ENCODE measurements at places on chromosomes 3 and 15.

DNA sequence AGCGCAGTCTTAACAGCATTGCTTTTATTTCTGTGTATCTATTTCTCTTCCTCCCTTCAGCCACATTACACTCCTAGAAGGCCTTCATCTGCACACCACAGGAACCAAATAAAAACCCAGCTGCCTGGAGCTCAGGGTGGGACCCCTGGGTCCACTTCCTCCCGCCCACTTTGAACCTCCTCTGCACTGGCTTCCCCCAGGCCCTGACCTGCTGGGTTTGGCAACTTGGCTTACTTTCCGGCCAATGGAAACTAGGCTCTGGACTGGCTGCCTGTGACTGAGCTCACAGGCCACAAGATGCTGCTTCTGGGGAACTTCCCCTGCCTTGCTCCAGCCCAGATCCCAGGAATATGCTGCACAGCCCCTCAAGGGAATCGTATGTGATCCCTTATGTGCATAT lies 89.8 kb downstream of the SEMA5B start:
- no peak for DNase-seq

DNA sequence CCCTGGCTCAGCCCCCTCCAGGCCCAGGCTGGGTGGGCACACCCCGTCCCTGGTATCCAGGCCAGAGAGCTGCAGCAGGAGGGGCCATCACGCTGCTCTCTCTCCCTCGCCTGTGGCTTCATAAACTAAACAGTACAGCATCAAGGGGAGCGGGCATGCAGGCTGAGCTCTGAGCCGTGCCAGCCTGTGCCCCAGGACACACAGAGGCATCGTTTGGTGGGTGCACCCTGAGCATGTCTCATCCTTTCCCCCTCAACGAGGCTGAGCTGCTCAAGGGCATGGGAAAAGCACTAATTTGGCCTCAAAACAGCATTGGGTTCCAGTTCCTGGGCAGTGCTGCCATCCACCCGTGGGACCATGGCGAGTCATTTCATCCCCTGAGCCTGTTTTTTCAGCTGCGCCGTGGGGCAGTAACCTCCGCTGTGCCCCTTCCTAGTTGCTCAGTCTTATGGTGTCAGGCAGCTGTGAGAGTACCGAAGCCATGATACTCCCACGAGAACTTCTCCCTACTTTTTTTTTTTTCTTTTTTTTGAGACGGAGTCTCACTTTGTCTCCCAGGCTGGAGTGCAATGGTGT lies 79.6 kb downstream of the CPN2 start:
- no peak for DNase-seq

GRCh38 chr3:150770681-150771080 lies 7.7 kb upstream of the SIAH2 start:
- no peak for DNase-seq

GRCh38 chr15:52013151-52013791 lies 5.7 kb upstream of the MAPK6 start:
- DNase-seq = no peak

DNA sequence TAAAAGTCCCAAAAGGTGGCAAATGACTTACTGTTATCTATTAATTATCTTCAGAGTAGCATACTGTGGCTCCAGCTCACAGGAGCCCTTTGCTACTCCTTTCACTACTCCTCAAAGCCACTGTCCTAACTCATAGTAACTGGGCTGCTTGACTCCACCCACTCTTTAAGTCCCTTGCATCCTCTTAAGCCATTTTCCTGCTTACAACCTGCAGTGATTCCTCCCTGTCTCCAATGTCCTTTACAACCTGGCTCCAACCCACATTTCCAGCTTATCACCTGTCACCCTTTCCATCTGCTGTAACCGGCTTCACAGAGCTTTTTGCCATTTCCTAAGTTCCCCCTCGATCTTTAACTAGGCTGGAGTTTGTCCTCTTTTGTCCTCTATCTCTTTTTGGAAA lies 388.1 kb downstream of the FGF12 start:
- no peak for DNase-seq

DNA sequence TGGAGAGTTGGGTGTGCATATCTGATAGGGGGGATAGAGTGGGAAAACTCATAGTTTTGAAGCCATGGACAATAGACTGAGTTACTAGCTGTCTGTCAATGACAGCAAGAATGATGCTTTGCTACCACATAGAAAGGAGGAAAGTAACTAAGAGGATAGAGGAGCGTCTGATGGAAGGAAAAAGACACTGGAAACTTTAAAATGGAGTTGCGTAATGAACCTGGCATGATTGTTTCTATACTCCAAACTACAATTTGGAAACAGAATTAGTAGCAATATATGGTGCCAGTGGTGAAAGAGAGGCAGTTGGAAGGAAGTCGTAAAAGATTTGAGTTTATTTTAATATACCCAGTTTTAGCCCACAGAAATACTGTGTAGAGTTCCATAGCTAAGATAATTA lies 163.6 kb downstream of the TUSC7 start:
- no peak for DNase-seq

- DNase-seq = no peak
Observed at GRCh38 chr15:85771781-85772445, 22.8 kb downstream of the KLHL25 start.

- no peak for DNase-seq
Observed at GRCh38 chr3:98012979-98013378, 22.1 kb downstream of the GABRR3 start.

GRCh38 chr3:33637482-33637881 lies 80.6 kb downstream of the CLASP2 start:
- no peak for DNase-seq

- no peak for DNase-seq
Observed at GRCh38 chr3:115141033-115141757, 5.9 kb downstream of the ZBTB20 start.

DNA sequence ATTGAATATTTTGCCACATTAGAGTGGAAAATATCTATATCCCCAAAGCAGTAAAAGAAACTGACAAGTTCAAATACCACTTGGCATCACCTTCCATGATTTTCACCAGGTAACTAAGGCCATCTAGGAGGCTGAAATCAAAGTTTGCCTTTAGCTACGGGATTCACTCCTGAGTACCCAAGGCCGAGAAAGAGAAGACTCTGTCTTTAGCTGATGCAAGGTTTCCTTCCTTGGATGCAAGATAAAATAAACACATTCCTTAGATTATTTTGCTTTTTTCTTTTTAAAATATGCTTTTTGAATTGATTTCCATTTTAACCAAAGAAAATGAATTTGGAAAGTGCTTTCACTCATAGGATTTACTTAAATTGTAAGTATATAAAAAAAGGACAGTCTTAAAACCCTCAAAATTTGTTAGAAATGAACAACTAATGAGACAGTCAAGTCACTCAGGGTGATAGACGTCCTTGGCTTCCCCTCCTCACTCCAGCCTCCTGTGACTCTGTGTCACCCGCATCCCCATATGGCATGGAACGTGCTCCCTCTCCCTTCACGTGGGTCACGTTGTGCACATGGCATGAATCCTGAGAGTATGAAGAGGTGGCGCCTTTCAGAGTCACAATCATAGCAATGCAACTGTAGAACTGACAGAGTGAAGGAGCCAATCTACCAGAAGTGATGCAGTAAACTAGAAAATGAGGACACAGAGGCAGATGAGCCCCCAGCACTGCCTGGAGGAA lies 148.4 kb downstream of the RTP4 start:
- no peak for DNase-seq

Measured in stimulated activated CD4-positive, alpha-beta T cell treated with anti-CD3 and anti-CD28 coated beads, Interleukin-12 subunit alpha, Interleukin-12 subunit beta, amount 100 ng/mL, for 48 hours (primary cell).